Right ventricle myocardium inferior (tissue), 1 donor: ENCODE measurements at places on chromosomes 7 and 10. TPM values are rescaled to one million over a fixed set of nuclear protein-coding genes. Genes with fewer than 3 reads are reported as not detected.

FRAT1 gene
- total RNA-seq: 5.4 TPM

CALHM2 gene
- 15.2 TPM for total RNA-seq

GFRA1 gene
- 7.3 TPM for total RNA-seq

ABCA13 gene
- total RNA-seq: not detected

PLEKHS1 gene
- not detected for total RNA-seq

STEAP1B gene
- total RNA-seq: not detected

TECPR1 gene
- 20.9 TPM for total RNA-seq

MNX1 gene
- not detected for total RNA-seq

SAMD9L gene
- total RNA-seq: 3.8 TPM

GNAI1 gene
- total RNA-seq: 12.4 TPM

CPN1 gene
- total RNA-seq: not detected

CPEB3 gene
- 14.1 TPM for total RNA-seq

TEX47 gene
- not detected for total RNA-seq

SPDYE8 gene
- total RNA-seq: not detected

CPVL gene
- 50.6 TPM for total RNA-seq

FAM180A gene
- total RNA-seq: 6.1 TPM

DHX32 gene
- total RNA-seq: 42.3 TPM

NOS3 gene
- total RNA-seq: 19.4 TPM

GBX1 gene
- 2.4 TPM for total RNA-seq

EIF5AL1 gene
- 0.05 TPM for total RNA-seq

CYP26C1 gene
- total RNA-seq: 0.05 TPM
